ENCODE measurements at places on chromosomes 11 and 22. TPM values are rescaled to one million over a fixed set of nuclear protein-coding genes. Genes with fewer than 3 reads are reported as not detected.

The OR52E4 gene
- not detected for total RNA-seq

- DNase-seq = peak; percentile 52
Measured at GRCh38 chr22:19663286-19663815, 51.0 kb upstream of the SEPTIN5 start.

- DNase-seq = no peak
Measured at GRCh38 chr22:20299746-20300136, 20.1 kb downstream of the DGCR6L start.

DNA sequence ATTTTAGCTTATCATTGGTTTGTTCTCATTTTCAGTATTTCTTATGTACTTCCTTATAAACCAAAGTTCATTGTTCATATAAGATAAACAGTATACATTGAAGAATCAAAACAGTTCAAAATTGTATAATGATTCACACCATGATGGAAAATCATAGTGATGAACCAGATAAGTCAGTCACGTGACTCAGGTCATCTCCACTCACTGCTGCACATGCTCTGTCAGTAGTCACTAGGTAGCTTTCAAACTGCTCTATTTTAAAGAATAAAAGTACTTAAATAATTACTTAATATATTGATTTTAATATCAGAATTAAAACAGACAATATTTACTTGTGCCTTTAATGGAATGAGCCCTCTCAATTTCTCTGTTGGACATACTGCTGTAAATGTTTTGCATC is 37.5 kb downstream of the PDHX start:
- DNase-seq = no peak

The CCDC116 gene
- total RNA-seq = 0.89 TPM

All from mucosa of descending colon (tissue), 3 donors.